Astrocyte of the spinal cord (primary cell): ENCODE measurements at places on chromosomes 11 and 22.

DNA sequence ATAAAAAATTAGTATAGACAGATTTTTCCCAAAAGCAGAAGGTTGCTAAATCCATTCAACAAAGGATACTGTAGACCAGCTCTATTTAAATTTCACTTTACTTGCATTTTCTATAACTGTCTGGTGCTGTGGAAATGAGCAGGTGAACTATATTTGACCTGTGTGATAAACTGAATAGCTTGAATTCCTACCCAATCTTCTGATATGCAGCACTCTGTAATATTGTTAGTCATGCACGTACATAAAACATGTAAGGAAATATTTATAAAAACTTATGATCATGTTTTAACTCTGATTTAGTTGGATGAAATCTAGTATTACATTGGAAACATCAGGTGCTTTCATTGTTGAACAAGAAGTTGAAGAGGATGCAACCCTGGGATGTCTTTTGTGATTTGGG is 213.6 kb downstream of the DBX1 start:
- DNase-seq = no peak

DNA sequence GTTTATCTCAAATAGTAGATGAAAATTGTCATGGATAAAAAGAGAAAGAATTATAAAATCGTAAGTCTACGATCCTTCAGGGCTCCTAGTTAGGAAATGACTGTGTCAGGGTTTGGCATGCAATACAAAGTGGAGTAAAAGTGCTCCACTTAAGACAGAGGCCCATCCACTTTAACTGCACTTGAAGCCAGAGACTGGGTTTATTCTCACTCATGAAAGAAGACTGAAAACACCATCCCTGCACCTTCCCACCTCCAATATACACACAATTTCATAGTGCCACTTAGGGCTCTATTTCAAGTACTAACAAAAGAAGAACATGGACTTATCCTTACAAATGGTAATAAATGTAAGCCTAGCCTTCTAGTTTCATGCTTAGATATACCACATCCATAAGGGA is 70.7 kb downstream of the ANO5 start:
- no peak for DNase-seq

DNA sequence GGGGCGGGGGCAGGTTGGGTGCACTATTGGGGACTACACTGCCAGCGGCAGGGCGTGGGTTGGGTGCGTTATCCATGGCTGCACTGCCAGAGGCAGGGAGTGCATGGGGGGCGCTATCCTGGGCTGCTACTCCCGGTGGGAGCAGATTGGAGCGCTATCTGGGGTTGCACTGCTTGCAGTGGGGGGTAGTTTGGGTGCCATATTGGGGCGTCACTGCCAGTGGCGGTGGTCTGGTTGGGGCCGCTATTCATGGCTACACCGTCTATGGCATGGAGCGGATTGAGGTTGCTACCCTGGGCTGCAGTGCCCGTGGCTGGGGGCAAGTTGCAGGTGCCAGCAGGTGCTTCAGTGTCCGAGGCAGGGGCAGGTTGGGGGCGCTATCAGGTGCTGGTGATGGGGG is 36.2 kb downstream of the C22orf42 start:
- no peak for DNase-seq

DNA sequence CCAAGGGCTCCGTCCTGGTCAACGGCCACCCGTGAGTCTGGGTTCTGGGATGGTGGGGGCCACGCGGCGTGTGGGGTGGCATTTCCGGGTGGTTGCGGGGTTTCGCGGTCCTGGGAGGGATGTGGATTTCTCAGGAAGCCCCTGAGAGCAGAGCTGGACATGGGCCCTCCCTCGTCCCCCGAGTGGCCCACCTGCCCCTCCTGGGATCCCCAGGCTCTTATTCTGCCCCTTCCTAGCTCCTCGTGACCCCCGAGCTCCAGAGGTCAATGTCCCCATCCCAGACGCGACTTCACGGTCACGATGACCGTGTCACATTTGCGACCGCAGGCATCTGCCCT is 4.4 kb downstream of the MUC5AC start:
- DNase-seq = no peak

GRCh38 chr11:39772525-39773137 is 1686.8 kb downstream of the LRRC4C start:
- no peak for DNase-seq

GRCh38 chr11:111961389-111962300 is 24.5 kb downstream of the DIXDC1 start:
- no peak for DNase-seq

GRCh38 chr11:78100261-78100660 is 20.6 kb upstream of the NDUFC2 start:
- DNase-seq = no peak

DNA sequence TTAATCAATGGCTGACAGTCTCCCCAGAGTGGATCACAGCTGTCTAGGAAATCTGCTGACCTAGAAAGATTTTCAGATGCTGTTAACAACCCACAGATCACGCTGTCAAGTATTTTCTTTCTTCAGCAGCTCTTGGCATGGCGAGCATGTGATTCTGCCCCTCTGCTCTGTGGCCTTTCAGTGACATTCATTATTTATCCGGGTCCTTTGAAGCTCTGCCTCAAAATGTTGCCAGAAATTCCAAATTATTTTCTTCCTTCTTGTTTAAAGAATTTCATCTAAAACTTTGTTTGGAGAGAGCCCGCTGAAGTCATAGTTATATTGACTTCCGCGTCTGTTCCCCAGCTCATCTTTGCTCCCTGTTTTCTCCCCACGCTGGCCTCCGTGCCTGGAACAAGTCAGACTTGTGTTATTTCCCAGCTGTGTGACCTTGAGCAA is 134.1 kb downstream of the COMMD9 start:
- no peak for DNase-seq

GRCh38 chr11:115606498-115607220 is 102.4 kb upstream of the CADM1 start:
- DNase-seq = peak; percentile 43

DNA sequence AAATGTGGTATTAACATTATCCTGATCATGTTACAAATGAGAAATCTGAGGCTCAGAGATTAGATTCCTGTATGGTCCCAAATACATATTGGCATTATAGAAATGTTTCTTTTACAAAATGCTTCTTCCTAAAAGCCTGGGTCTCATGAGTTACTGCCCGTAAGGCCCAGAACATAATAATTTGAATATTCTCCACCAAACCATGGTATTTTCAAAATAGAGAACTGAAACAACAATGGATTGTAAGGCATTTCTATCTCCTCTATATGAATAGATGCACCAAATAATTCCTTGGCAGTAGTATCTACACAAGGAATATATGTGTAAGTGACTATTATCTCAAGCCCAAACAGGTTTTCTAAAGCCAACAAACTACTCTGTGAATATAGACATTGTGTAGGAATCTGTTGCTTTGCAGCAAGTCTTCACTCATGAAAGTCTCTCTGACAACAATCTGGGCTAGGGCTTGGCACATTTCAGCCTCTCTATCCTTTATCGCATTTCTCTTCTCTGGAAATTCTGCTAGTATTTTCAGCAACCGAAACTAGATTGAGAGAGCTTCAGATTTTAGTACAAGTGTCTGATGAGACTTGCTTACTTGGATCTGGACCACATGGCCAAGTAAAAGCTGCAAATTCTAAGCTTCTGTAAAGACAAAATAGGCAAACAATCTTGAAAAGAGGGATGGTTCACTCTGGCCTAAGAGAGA is 112.8 kb upstream of the ARHGAP20 start:
- DNase-seq = no peak

DNA sequence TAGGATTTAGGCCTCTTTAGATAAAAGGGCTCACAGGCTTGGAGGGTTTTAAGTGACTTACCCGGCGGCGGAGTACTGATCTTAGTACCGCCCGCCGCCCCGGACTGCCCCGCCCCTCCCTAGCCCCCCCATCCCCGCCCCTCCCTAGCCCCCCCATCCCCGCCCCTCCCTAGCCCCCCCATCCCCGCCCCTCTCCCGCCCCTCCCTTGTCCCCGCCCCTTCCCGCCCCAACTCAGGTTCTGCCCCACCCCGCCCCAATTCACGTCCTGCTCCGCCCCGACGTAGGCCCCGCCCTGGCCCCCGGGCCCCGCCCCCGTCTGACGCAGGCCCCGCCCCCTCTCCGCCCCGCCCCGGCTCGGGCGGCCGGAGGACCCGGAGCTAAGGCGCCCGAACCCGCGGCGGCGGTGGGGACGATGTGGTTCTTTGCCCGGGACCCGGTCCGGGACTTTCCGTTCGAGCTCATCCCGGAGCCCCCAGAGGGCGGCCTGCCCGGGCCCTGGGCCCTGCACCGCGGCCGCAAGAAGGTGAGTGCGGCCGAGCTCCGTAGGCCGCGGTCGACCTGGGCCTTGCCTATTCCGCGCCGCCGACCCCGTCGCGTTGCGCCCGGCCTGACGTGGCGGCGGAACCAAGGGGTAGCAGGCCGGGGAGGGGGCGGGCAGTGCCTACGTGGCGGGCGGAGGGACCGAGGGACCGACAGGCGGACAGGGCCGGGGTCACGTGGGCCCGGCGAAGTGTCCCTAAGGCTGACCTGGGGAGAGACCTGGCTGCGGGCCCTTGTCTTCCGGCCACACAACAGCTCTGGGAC is at the start of gene SCYL1:
Gene SCYL1 (plus strand): TSS at position 343 of the 805 bp plus-strand sequence. CDS start 71 bp downstream, at position 414.
- DNase-seq = peak; percentile 75

DNA sequence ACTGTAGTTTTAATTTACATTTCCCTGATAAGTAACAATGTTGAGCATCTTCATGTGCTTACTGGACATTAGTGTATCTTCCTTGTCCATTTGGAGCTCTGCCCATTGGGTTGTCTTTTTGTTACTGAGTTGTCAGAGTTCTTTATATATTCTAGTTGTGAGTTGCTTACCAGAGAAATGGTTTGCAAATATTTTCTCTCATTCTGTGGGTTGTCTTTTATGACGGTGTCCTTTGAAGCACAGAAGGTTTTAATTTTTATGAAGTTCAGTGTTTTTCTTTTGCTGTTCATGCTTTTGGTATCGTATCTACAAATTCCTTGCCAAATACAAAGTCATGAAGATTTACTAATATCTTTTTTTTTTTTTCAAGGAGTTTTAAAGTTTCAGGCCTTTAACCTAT is 42.4 kb downstream of the ZBTB44 start:
- DNase-seq = no peak

GRCh38 chr11:61108847-61109585 is 6.7 kb downstream of the CD5 start:
- DNase-seq = no peak
